ENCODE measurements at places on chromosomes 5 and 9.
A peak's percentile ranks its signal among the peaks of the same experiment; 100 is the strongest.

- no peak for DNase-seq
Observed at GRCh38 chr9:107737987-107738743, 248.6 kb upstream of the KLF4 start.

DNA sequence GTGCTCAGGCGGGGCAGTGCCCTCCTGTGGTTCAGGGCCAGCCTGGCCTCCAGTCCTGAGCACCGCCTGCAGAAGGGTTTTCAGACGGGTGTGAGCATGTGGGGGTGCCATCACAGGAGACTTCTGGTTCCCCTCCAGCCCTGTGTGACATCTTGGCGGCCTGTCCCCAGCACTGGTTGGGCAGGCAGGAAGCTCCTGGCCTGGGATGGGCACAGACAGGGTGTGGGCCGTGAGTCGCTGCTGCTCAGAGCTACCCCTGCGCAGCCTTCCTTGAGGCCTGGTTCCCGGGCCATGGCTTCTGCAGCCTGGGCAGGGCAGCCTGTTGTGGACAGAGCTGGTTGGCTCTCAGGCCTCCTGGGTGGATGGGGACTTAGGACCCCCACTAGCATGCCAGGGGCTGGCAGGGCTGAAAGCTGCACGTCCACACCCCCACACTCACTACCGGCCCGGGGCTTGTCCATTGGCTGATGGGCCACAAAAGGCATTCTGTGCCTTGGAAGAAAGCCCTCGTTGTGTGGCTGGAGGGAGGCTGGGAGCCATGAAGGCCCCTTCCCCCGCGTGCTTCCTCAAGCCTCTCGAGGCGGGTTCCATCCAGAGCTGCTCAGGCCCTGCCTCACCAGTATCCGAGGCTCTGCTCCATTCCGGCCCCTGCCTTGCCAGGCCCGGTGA lies 58.7 kb downstream of the RXRA start:
- no peak for DNase-seq

GRCh38 chr9:19922476-19923118 lies 133.8 kb upstream of the SLC24A2 start:
- DNase-seq, result peak; percentile 28

- no peak for DNase-seq
Observed at GRCh38 chr9:89225587-89225986, 47.0 kb upstream of the SHC3 start.

GRCh38 chr5:27191786-27192510 lies 153.6 kb upstream of the CDH9 start:
- no peak for DNase-seq

- DNase-seq, result no peak
Observed at GRCh38 chr9:37937366-37937765, 33.4 kb upstream of the SLC25A51 start.

GRCh38 chr5:128722551-128722950 lies 184.5 kb upstream of the FBN2 start:
- no peak for DNase-seq

GRCh38 chr9:114206221-114206789 lies 51.0 kb downstream of the COL27A1 start:
- DNase-seq, result no peak

GRCh38 chr9:129522351-129522750 lies 98.5 kb downstream of the C9orf50 start:
- no peak for DNase-seq

DNA sequence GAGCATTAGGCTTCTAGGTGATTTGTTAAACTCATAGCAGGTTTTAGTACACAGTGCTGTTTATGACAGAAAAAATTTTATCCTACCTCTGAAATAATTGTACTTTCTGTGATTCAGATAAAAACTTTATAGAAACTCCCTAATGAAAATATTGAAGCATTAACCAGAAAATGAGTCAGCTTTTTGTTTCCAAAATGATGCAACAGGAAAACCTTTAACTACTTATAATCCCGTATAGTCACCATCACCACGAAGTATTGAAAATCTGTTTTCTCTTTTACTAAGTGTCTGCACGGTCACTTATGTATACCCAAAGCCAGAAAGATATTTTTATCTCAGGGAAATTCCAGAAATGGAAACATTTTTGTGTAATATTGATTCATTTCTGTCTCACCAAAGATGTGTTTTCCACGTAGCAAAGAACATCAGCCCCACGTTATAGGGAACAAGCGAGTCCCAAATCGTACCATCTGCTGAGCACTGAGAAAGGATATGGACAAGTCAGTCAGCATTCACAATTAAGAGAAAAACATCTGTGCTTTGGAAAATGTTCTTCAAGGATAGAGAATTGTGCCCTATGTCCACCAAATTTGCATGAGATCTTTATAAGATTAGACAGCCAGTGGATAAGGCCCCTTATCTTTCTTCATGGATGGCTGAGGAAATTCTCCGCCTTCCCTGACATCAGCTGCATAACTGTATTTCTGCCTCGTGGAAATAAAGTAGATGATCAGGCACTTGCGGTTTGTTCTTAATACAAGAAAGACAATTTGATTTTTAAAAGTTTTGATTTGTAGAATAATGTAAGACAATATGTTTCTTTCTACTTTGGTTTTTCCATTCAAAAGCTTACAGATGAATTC lies 41.9 kb downstream of the TNFAIP8 start:
- peak; percentile 40 for DNase-seq

GRCh38 chr5:74311961-74312360 lies 328.6 kb downstream of the ENC1 start:
- DNase-seq, result no peak

GRCh38 chr5:54275361-54275760 lies 35.0 kb downstream of the ARL15 start:
- DNase-seq, result no peak

GRCh38 chr9:129988607-129989361 lies 54.2 kb downstream of the FNBP1 start:
- no peak for DNase-seq

DNA sequence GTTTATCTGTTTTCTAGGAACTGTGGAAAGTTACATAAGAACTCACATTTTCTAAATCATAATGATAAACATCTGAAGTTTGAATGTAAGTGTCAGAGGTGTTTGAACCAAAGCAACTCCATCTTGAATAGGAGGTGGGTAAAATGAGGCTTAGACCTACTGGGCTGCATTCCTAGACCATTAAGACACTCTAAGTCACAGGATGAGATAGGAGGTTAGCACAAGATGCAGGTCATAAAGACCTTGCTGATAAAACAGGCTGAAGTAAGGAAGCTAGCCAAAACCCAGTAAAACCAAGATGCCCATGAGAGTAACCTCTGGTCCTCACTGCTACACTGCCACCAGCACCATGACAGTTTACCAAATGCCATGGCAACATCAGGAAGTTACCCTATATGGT lies 297.7 kb upstream of the POU5F2 start:
- DNase-seq, result no peak

GRCh38 chr5:42839196-42839595 lies 27.5 kb upstream of the SELENOP start:
- no peak for DNase-seq

DNA sequence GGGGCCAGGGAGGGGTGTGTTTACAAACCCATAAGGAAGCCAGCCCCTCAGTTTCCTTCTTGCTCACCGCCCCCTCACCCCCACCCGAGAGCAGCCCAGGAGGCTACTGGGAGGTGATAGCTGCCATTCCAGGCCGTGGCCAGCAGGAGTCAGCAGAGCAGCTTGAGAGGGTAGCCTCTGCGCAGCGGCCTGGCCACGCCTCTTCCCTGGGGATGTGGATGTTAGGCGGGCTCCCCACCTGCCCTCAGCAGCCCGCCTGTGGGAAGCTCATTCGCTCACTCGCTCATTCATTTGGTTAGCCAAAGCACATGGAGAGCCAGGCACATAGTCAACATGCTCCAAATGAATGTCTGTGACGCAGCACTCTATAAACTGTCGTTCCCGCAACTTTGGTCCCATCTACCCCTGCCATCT lies 6.1 kb upstream of the DPM2 start:
- no peak for DNase-seq

GRCh38 chr5:84383816-84384603 lies 670 bp downstream of the EDIL3 start:
- no peak for DNase-seq

- DNase-seq, result no peak
Observed at GRCh38 chr5:134647750-134648424, 698 bp upstream of the SEC24A start.

- DNase-seq, result no peak
Observed at GRCh38 chr9:131642496-131643083, 97.3 kb downstream of the PRRT1B start.

DNA sequence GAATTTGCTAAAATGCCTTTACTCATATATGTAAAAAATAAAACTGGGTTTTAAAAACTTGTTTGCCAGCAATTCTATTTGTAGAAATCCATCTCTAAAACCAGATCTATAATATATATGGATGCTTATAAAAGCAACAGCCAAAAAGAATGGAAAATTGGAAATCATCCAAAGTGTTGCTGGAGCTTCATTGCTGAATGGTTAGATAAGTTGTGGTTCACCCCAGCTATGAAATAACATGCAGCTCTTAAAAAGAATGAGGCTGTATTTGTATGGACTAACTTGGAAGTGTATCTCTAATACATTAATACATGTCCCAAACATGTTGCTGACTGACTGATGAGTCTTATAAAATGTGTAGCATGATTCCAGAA lies 76.2 kb downstream of the STK10 start:
- no peak for DNase-seq
